Activated CD4-positive, alpha-beta T cell treated with anti-CD3 and anti-CD28 coated beads, Interleukin-2, amount 10 ng/mL, durations not matched to agents 24 days and 14 days (primary cell): ENCODE measurements at places on chromosomes 4 and X. TPM values are rescaled to one million over a fixed set of nuclear protein-coding genes. Genes with fewer than 3 reads are reported as not detected.

GRCh38 chr4:111398906-111399330, 746.3 kb upstream of the FAM241A start:
- DNase-seq: no peak
- H3K36me3 ChIP-seq: no peaks in the 10 kb centered on the region
- no peak overlapping the region for H3K4me3 ChIP-seq
- H3K27ac ChIP-seq: no peak overlapping the region

DNA sequence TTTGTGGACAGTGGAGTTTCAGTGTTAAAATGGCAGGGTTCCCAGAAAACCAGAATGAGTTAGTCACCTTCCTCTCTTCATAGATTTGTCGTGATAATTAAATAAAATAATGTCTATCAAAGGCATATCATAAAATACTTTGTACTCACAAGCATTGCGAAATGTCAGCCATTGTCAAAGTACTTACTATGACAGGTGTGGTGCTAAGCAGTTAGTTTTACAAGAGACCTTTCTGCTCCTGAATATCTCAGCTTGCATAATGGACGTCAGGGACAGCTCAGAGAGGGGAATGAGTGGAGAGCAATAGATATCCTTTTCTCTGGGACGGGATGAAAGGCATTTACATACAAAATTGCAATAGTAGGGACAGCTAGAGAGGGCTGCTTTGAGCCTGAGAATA, 560.9 kb downstream of the KCNIP4 start:
- no peaks in the 10 kb centered on the region for H3K4me1 ChIP-seq
- H3K27me3 ChIP-seq: no peaks in the 10 kb centered on the region
- H3K36me3 ChIP-seq: no peaks in the 10 kb centered on the region
- no peak overlapping the region for H3K27ac ChIP-seq

Gene ZNF711
- 0.12 TPM in 2 replicates for total RNA-seq

DNA sequence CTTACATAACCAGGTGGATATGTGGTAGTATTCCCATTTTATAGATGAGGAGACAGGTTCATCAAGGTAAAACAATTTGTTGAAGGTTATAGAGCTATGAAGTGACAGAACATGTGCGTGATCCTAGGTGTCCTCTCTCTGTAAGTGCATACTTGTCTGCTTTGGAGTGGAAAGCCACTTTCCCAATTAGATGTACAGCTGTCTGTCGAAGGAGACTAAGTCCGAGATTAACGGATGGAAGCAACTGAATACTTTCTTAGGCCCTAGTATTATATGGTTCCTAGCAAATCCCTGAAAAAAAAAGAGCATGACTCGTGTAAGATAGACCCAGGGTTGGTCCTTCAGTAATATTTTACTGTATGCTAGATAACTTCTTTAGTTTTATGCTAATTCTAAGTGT, 19.7 kb downstream of the TMEM131L start:
- peak overlapping the region; percentile 70 for H3K27ac ChIP-seq
- DNase-seq: no peak
- H3K4me1 ChIP-seq: peaks cover 69% of the 10 kb centered on the region
- no peak overlapping the region for H3K4me3 ChIP-seq
- no peaks in the 10 kb centered on the region for H3K27me3 ChIP-seq

GRCh38 chr4:25580633-25581467, 74.8 kb upstream of the SLC34A2 start:
- H3K27ac ChIP-seq: no peak overlapping the region
- no peaks in the 10 kb centered on the region for H3K36me3 ChIP-seq
- H3K4me3 ChIP-seq: no peak overlapping the region
- H3K4me1 ChIP-seq: no peaks in the 10 kb centered on the region

DNA sequence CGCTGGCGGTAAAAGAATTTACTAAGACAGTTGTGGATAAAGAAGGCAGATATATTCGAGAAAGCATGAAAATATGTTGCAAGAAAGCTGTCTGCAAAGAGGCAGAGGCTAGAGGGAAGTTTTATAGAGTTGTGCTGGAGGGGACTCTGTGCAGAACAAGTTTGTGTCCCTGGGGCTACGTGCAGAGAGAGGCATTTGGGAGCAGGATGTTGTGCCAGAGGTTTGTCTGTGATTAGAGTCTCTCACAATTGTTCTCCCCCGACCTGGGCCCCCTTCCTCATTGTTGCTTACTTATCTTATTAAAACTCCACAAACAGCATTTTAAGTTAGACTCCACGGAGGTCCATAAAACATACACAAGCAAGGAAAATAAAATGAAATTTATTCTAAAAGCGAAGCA, 831.3 kb downstream of the NLGN4X start:
- H3K4me1 ChIP-seq: no peaks in the 10 kb centered on the region
- no peak for DNase-seq
- H3K4me3 ChIP-seq: no peak overlapping the region
- no peak overlapping the region for H3K27ac ChIP-seq

DNA sequence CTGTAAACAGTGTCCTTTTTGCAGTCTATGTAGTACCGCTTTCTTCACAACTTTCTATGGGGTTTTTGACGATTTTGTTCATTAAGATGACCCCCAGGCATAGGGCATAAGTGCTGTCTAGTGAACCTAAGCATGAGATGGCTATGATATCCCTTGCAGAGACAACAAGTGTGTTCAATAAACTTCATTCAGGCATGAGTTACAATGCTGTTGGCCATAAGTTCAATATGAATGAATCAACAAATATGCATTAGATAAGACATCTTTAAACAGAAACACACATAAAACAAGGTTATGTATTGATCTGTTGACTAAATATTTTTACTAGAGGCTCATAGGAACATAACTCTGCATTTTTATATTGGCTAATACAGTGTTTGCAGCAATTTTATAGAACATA, 1322.0 kb downstream of the ARAP2 start:
- H3K4me3 ChIP-seq: no peak overlapping the region
- H3K27ac ChIP-seq: no peak overlapping the region
- H3K36me3 ChIP-seq: no peaks in the 10 kb centered on the region
- no peaks in the 10 kb centered on the region for H3K27me3 ChIP-seq

DNA sequence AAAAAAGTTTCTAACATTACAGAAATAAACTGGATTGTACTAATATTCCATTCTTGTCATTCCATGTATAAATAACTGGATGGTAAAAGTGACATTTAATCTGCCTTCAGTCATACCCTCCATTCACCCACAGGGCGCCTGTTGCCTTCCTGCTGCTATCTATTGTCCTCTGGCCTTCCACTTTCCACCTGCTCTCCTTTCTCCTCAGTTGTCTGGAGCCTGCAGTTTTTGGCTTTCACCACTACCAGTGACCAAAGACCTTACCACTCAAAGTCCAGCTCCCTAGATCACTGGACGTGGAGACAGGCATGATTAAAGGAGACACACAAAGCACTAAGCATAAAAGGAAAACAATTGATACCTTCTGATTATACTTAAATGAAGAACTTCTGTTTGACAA, 46.2 kb upstream of the NHS start:
- DNase-seq: no peak
- H3K27me3 ChIP-seq: no peaks in the 10 kb centered on the region
- H3K27ac ChIP-seq: no peak overlapping the region
- H3K4me3 ChIP-seq: no peak overlapping the region
- H3K36me3 ChIP-seq: no peaks in the 10 kb centered on the region
- no peaks in the 10 kb centered on the region for H3K4me1 ChIP-seq

DNA sequence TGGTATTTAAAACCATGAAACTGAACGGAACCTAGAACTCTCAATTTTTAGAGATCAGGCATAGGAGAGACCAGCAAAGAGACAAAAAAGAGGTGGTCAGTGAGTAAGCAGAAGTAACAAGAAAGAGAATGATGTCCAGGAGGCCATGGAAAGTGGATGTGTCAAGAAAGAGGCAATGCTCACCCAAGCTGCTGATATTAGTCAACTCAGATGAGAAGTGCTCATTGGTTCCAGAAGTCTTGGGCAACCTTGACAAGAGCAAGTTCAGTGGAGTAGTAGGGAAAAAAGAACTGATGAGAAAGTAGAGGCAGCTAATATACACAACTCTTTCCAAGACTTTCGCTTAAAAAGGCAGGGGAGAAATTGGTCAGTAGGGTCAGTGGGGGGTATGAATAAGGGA, 23.0 kb upstream of the CCDC149 start:
- no peaks in the 10 kb centered on the region for H3K27me3 ChIP-seq
- no peak overlapping the region for H3K27ac ChIP-seq
- no peak for DNase-seq
- no peaks in the 10 kb centered on the region for H3K36me3 ChIP-seq
- no peaks in the 10 kb centered on the region for H3K4me1 ChIP-seq

DNA sequence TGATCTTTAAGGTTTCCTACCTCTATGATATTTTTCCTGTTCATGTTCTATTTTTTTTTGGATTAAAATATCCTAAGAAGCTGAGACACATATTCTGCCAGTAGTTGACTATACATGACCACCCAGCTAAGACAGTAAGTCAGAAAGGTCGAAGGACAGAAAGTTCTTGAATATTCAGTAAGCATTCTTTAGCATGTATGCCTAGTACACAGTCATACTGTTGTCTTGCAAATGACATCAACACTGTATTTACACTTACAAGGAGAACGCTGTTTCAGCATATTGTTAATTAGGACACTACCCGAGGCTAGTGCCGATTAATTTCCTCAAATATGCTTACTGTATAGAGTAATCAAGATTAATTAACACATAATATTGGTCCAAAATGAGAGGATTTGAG, 300.6 kb downstream of the STIM2 start:
- H3K4me1 ChIP-seq: no peaks in the 10 kb centered on the region
- H3K36me3 ChIP-seq: no peaks in the 10 kb centered on the region
- DNase-seq: no peak
- H3K4me3 ChIP-seq: no peak overlapping the region
